HEK293T (cell line): ENCODE measurements at places on chromosomes 1 and 21.

DNA sequence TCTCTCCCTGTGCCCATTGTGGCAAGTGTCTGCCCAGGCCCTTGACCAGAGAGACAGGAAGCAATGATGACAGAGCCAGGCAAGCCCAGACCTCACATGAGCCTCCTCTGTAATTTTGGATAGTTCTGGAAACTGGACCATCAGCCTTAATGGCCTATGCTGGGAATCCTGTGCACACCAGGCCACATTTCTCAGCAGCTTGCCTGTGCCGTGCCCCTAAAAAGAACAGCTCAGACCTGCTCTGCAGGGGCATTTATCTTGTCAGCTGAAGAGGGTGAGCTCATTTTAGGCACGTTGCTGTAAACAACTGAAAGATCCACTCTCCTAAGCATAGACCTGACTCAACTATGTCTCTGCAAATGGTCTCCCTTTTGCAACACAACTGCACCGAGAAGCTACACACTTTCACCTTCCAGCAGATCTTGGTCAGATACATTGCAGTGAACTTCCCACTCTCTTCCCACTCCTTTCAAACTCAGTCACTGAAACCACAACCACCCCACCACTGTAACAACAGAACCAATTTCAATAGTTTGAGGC is 53.5 kb upstream of the BACH1 start:
- no peak for DNase-seq

DNA sequence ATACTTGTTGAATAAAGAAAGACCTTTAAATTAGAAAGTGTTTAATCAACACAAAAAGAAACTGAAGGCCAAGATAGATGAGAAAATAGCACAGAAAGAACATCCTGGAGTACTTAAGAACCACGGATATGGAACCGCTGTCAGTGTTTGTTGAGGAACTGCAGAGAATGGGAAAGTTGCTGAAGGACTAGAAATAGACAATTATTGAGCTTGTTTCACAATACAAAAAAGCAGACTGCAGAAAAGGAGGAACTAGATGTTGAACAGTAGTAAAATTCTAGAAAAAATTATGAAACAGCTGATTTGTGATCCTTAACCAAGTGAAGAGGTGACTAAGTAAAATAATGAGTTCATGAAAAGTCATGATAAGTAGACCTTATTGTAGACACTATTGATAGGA is 29.7 kb downstream of the MYSM1 start:
- DNase-seq, result no peak

GRCh38 chr1:195791796-195792195 is 816.4 kb downstream of the KCNT2 start:
- no peak for DNase-seq

DNA sequence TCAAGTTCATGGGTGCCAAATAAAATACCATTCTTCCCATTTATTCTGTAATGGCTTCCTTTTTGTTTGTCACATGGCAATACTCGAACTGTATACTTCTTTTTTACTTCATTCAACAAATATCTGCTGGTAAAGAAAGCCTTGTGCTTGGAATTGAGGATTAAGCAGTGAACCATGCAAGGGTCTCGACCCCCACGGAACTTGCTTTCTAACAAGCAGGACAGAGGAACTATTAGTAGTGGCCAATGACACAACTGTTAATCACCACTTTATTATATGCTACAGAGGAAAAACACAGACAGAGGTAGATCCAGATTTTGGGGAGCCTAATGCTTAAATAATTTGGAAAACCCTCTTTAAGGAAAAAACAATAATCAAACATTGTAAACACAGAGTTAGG is 542.2 kb downstream of the DPYD start:
- no peak for DNase-seq

GRCh38 chr1:59410457-59410856 is 113.6 kb downstream of the FGGY start:
- no peak for DNase-seq

DNA sequence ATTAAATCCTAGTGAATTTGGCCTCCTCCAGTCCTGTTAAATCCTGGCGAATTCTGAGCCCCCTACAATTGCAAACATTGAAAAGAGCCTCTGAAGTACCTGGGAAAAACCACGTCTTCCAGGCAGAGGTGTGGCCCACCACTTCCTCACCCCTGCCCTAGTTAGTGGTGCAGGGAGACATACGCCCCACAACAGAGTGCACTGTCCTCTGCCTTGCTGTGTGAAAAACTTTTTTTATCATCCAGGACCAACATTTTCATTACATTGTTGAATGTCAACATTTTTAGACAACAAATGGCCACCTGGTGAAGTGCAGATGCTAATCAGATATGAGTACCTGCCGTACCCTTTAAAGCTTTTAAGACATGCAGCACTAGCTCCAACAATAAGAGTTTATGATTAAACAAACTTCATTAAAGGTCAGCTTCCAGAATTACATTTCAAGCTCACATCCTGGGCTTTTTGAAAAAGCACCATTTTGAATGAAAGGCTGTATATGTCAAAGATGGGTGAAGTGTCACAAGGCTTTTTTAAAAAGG is 13.6 kb upstream of the TMPRSS2 start:
- no peak for DNase-seq

- no peak for DNase-seq
These were observed 618.6 kb downstream of the RWDD3 start for GRCh38 chr1:95852483-95853070.

DNA sequence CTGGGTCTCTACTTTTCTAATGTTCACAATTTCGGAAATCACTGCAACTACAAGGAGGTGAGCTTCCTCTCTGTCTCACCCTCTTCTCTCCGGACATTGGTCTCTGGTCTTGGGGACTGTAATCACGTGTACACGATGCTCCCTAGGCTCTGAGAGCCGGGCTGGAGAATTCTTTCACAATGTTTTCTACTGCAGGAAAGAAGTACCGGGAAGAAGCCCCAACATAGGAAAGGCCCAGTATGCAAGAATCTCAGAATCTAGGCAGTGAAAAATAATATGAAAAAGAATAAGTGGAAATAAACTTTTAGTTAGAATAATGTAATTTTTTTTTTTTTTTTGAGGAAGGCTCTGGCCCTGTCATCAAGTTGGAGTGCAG is 13.5 kb upstream of the HJV start:
- DNase-seq, result peak; percentile 27

GRCh38 chr1:229297746-229298145 is 26.8 kb downstream of the RAB4A start:
- DNase-seq, result no peak

DNA sequence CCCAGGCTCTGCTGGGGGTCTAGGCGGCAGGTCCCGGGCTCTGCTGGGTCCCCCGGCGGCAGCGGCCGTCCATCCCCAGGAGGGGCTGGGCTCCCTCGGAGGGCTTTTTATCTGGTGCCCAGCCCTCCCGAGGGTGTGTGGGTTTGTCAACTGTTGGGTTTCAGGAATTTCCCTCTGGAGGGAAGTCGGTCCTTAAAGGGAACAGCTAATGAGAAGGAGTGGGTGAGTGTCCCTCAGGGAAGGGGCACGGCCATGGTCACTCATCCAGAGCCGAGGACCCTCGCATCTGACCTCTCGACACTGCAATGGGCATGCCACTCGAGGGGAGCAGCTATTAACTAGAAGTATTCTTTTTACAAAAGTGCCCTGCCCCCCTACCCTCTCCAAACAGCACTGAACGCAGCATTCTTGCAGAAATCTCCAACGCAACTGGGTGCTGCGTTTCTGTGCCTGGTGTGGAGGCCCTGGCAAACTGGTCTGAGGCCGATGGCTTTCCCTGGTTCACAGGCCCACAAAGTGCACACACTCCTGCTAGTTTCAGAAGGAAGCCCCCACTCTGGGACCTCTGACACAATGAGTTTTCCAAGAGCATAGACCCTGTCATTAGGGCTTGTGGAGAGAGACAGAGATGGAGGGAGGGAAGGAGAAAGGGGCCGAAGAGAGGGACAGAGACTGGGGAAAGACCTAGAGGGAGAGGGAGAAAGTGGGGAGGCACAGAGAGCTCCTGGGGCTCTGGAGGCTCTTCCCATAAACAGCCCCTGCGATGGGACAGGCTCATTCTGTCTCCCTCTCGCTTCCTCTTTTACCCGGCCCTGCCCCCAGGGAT is 1.0 kb upstream of the TSPEAR start:
- DNase-seq, result no peak

- DNase-seq, result no peak
These were observed 69.1 kb downstream of the SPSB1 start for GRCh38 chr1:9361630-9362260.

- DNase-seq, result no peak
These were observed 342.5 kb downstream of the ADGRL2 start for GRCh38 chr1:82143108-82143833.

DNA sequence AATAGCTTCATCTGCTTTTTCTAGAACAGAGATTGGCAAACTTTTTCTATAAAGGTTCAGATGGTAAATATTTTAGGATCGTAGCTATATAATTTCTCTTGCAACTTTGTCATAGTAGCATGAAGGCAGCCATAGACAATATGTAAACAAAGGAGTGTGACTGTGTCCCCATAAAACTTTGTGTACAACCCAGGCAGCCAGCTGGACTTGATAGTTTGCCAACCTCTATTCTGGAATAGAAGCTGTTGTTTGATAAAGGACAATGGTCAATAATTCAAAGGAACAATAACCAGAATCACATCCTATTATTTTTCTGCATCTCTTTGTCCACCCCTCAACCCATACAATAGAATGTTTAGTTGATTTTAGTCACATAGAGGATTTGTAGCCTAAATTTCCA is 286.7 kb downstream of the LMX1A start:
- no peak for DNase-seq

DNA sequence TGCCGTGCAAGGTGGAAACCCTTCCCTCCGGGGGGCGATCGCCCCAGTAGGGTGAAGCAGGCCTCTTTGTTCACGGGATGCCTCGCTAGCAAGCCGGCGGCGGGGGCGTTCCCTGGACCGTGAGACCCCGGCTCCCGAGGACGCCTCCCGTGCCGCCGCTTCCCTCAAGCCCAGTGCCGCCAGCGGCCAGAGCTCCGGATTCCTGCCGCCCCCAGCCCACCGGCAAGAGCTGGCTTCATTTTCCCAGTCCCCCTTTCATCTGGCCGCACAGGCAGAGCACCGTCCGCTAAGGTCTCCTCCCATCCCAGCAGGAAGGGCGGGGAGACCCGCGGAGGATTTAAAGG is 16.3 kb downstream of the IER5 start:
- DNase-seq, result peak; percentile 45

DNA sequence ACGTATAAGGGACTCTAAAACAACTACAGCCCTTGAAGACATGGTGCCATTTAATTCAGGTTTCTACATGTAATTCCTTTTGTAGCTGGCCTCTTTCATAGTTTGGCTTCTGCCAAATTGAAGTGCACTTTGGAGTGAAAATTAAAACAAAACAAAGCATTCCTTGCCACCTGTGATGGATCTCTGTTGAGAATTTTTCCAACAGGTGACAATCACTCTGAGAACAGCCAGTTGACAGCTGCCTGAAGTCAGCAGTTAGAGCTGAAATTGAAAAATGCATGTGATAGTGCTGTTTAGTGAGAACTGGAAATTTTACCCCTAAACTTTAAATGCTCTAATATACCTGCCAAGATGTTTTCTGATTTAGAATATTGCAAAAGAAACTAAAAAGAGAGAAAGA is 134.5 kb downstream of the SNX7 start:
- DNase-seq, result no peak

DNA sequence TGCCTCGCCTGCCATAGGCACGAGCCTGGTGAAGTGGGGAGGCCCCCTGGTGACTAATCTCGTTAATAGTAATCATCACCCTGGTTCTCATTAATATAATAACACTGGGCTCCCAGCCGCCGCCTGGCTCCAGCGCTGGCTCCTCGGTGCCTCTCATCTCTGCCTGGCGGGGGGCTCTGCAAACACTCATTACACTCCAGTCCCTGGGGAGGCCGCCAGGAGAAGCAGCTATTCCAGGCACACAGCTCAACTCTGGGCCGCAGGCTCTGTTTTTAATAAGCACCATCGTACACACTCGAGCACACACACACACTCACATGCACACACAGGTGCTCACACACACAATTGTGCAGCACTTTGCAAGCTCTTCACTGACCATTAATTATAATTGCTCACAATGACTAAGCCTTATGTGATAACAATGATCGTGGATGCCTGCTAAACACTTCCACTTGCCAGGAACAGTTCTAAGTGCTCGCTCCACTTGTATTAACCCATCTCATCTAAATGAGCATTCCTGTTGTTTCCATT is 52.2 kb downstream of the SDC3 start:
- peak; percentile 80 for DNase-seq

DNA sequence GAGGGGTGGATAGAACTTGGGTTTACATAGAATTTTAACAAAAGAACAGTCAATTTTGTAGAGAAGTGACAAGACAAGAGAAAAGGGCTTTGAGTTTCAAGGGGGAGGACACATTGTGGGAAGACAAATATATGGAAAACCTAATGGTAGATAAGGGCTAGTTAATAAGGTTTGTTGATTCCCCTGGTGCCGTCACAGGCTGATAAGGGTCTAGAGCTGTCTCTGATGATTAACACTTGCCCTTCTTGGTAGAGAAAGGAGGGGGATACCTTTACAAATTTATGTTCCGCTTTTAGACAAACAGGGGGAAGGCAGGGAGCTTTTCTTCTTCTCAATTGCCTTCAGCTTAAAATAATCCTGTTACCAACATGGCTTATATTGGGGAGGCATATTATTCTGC is 124.3 kb downstream of the ETS2 start:
- no peak for DNase-seq

DNA sequence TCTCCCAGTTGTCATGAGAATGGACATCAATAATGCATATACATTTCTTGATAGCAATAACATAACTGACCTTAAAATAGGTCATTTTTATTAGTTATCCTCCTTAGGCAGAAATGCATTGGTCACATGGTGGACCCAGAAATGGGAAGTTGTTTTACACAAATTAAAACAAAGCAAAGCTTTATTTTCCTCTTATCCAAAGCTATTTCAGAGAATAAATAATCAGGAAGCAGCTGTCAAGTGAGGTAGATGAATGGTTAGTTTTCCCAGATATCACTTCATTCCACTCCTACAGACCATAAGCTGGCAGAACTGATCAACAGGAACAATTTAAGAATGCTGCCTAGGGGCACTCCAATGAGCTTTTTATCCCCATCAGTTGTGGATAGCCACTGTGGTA is 16.0 kb upstream of the OLIG1 start:
- DNase-seq, result no peak

GRCh38 chr1:36199934-36200741 is 24.1 kb upstream of the THRAP3 start:
- DNase-seq, result no peak
